GM13976 (cell line): ENCODE measurements at places on chromosomes 3 and 15.

DNA sequence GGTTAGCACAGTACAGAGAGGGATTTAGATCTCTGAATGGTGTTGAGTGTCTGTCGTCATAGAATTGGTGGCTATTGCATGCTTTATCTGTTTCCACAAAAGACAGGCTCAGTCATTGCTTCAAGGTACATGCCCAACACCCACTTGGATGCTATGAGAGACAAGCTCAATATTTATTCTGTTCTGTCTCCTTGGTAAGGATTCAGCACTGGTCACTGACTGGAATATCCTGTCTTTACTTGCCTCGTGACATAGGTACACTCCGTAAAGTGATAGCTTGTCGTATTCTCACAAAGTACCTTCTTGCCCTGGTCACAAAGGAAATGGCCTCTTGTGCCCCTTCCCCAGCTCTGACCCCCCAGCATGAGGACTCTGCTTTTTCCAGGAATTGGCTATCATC, 72.8 kb upstream of the CTNNB1 start:
- no peak for DNase-seq

DNA sequence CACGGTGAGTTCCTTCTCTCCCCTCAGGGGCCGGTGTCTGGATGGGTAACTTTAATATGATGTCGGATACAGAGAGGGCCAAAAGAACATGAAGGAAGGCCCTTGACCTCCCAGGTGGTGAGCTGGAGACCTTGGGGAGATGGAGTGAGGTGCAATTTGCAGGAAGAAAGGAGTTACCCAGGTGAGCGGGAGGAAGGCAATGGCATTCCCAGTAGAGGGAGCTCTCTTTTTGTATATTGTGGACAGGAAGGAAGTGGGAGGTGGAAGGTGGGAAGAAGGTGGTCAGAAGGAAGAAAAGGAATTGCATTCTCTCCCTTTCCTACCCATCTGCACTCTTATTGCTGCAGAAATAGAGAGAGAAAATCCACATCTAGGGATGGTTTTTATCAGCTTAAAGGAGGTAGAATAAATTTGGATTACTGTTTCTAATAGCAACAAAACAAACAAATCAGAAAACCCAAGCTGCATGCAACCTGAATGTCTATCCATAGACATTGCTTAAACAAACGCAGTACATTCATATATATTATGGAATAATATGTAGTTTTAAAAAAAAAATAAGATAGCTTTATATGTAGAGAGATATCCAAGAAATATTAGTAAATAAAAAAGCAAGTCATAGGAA, 169.0 kb upstream of the TSC22D2 start:
- no peak for DNase-seq

GRCh38 chr15:85071061-85071460, 89.4 kb downstream of the PDE8A start:
- no peak for DNase-seq

DNA sequence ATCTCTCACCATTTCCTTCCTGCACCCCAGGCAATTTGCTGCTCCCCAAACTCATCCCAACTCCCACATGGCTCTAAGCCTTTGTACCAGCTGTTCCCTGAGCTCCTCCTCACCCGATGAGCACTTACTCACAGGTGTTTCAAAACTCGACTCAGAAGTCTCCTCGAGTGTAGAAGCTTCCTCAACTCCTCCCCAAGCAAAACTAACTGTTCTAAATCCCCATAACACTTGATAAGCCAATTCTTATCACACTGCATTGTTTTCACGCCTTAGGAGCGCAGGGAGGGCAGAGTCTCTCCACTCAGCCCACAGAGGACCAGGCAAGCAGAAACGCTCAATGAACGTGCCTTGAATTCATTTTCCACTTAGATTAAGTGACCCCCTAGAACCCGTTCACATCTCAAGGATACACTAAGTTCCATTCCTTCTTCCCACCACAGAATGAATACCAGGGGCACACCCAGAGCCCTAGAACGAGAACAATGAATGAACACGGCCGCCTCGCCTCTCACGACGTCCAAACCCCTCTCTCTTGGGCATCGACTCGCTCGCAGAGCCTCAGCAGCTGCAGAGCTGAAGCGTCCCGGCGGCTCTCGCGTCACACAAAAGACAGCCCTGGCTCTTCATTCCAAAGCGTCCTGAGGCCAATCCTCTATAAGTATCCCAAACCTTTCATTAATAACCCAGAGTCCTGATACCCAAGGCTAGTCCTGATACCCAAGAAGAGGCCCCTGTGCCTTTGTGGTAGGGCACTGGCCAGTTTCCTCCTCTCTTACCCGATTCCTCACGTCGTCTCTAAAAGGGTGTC, 1.1 kb downstream of the RAF1 start:
- no peak for DNase-seq

DNA sequence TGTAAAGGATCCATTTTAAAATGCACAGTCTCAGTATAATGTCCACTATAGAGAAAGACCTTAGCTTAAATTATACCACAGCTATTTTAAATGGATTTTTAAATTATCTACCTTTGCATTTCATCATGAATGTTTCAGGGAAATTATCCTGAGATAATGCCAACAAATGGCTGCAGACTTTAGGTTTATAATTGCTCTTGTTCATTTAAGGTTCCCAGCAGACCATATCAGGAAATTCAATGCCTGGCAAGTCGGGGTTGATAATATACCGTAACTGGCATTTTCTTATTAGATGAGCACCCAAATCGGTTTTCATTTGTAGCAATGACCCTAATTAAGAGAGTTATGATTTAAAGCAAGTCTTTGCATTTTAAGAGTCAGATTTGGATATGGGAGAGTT, 227.1 kb upstream of the ARRDC4 start:
- no peak for DNase-seq

- DNase-seq, result no peak
Measured at GRCh38 chr15:48325400-48325799, 5.8 kb upstream of the DUT start.

GRCh38 chr3:45234250-45234649, 8.2 kb upstream of the TMEM158 start:
- DNase-seq, result no peak

- no peak for DNase-seq
Measured at GRCh38 chr3:66442254-66443117, 58.3 kb downstream of the LRIG1 start.

DNA sequence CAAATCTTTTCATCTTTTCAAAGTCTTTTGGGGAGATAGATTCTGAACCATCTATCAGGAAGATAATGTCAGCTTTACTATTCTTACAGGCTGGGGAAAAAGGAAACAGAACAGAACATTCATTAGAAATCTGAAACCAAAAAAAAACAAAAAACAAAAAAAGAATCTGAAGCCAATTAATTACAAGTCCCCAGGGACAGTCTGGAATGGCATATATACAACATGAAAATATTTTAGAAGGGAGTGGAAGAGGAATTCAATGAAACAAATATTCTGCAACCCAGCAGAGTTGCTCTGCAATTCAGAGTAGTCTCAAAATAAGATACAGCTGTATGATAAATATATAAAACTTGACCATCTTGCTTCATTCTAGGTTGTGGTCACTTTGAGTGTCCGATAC, 41.7 kb upstream of the CAPN7 start:
- DNase-seq, result no peak

GRCh38 chr3:30904996-30905395, 10.5 kb upstream of the GADL1 start:
- DNase-seq, result no peak

GRCh38 chr3:146968204-146968651, 363.1 kb upstream of the PLSCR5 start:
- no peak for DNase-seq

- DNase-seq, result no peak
Measured at GRCh38 chr3:29567501-29567900, 286.6 kb downstream of the RBMS3 start.

DNA sequence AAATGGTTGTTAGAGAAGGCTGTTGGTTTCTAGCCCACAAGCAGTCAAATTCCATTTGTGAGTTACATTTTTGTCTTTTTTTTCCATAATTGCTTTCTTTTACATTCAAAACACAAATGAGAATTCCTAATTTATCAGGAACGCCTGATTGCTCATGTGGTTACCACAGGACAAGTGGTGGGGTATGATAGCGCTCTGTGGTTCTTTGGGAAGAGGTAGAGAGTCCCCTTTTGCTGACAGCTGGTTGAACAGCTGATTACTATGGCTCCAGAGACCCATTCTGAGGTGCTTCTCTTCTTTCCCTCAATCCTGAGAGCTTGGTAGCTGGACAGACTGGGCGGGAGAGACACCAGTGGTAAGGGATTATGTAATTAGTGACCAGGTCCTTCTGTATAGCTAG, 24.4 kb downstream of the CNOT10 start:
- DNase-seq, result no peak

- DNase-seq, result no peak
Measured at GRCh38 chr3:53526704-53527055, 32.3 kb downstream of the CACNA1D start.

DNA sequence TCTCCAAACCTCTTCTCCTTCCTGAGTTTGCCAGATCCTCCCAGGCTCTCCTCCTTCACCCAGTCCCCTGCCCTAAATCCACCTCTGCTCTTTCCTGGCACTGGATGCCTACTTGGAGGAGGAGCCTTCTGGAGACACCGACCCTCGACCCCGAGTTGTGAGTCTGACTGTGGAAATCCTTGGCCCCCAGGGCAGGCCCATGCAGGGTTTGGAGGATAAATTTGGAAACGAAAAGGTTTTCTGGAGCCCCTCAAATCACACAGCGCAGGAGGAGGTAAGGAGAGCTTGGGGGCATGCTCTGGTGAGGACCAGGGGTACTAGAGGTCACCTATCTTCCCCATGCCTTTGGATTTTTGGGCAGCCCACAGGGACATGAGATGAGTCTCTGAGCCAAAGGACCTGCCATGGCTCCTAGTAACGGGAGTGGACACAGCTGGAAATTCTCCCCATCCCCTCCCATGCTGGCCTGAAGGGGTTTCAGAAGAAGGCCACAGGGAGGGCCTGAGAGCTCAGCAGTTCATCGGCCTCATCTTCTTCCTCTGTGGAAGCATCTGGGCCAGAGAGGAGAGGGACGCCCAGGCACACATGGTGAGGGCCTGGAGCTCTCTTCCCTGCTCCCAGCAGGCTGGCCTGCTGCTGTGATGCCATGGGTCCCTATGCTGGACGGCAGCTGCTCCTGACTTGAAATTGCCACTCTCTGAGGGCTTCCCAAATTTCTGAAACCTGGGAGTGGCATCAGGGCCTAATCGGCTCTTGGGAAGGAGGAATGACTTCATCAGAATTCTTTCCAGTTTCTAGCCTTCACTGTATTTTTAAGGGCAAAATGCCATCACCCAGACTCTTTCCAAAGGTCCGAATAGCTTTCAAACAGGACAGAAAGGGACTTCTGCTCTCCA, 68.6 kb upstream of the ITGA11 start:
- no peak for DNase-seq
